Neural progenitor cell (in vitro differentiated cells): ENCODE measurements at places on chromosomes 3 and 15.

DNA sequence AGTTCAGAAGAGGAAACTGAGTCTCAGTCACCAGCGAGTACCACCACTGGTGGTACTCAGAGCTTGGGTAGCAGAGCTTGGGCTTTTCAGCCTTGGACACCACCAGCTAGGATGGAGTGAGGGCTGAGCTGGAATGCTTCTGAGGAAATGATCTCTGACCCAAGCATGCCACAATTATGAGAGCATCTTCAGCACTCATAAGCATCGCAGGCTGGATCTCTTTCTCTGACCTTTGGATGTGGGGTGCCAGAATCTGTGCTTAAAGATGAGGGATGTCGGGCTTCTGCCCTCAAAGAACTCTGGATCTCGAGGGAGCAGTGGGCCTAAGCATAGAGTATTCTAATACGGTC is 36.4 kb downstream of the ZNF710 start:
- no peak for DNase-seq

- DNase-seq, result no peak
These were observed 243.9 kb downstream of the ZBTB20 start for GRCh38 chr3:114903213-114903612.

GRCh38 chr3:131386429-131387165 is 5.0 kb downstream of the NUDT16 start:
- no peak for DNase-seq

DNA sequence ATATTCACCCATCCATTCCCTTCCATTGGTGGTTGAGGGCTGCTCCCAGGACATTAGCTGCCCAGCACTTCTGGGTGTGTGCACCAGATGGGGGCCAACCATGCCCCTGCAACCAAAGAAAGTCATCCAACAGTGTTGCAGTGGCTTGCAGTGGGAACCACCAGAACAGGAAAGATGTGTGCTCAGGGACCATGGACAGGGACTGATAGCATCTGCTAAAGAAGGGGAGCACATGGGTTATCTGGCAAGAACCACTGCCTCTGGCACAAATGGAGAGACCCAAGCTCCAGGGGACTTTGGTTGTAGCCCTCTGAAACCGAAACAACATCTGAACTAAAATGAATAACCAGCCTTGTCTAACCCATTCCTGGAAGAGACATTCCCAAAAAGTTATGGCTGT is 8.1 kb downstream of the DCLK3 start:
- no peak for DNase-seq

GRCh38 chr15:70034141-70034540 is 63.6 kb downstream of the TLE3 start:
- DNase-seq, result no peak

DNA sequence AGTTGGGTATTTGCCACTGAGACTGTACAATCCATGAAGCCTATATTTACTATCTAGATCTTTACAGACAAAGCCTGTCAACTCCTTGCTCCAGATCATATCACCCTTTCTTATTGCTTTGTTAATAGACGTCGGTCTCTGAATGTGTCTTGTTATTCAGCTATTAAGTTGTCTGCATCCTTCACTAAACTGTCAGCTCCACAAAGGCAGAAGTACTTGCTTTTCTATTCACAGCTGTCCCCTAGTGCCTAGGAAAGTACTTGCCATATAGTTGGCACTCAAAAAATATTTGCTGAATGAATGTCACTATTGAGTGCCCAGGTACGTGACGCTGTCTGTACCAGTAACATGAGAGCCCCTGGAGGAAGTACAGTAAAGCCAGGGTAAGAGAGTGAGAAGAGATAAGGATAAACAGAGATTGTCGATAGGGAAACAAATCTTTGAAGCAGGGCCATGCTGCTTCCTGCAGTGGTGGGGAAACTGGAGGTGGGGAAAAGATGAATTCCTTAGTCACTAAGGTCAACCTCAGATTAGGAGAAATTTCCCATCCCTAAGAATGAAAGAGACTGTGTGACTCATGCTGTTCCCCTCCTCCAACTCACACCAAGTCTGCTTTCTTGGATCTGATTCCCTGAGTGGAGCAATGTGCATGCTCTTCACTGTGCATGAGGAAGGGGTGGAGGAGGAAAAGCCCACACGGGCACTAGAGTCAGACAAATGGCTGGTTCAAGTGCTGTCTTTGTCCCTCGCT is 36.3 kb downstream of the PRICKLE2 start:
- no peak for DNase-seq

DNA sequence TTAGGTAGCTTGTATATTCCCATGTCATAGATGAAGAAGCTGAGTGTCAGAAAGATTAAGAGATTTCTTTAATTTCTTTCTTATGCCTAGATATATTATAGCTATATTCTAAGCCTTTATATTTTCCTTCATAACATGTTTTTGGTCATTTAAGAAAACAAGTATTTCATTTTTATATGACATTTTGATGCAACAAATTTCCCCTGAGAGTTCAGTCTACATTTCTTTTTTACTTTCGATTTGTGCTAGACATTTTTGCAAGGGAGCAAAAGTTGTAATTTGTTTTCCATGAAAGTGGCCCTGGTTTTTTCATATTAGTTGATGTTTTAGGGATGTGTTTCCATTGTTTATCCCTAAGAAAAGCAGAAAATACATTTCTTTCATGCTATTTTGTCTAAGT is 344.9 kb downstream of the NLGN1 start:
- no peak for DNase-seq

DNA sequence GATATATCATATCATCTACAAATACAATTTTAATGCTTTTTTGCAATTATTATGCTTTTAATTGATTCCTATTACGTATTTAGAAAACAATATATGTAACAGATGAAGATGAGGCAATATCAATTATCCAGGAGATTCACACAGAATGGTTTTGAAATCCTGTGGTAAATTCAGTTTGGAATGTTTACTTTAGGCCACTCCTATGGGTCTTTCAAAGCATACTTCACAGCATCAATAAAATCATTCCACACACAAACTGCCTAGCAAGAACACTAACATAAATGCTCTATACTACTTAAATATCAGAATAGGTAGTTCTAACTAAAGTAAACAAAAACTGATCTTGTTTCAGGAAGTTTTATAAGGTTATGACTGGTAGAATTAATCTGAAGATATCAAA is 90.5 kb downstream of the FAM227B start:
- DNase-seq, result no peak

GRCh38 chr15:49438962-49439631 is 16.1 kb downstream of the FGF7 start:
- no peak for DNase-seq

DNA sequence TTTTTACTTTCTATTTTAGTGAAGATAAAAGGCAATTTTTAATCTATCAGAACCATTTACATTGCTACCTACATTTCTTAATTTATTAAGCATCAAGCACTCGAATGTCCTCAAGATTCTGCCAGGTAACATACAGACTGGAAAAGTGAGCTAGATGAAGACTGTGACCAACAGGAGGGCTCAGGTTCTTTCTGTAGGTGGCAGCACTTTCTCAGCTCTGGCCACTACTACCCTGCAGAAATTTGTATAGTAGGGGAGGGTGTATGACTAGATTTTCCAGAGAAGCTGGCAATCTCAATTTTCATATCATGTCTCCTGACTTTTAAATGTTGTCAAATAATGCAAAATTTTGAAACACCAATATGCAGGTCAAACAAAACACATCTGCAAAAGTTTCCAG is 165.0 kb upstream of the SUCLG2 start:
- DNase-seq, result peak; percentile 33

- DNase-seq, result no peak
These were observed 19.3 kb downstream of the ADCY5 start for GRCh38 chr3:123429362-123430125.

GRCh38 chr3:174318181-174318580 is 541.0 kb upstream of the NAALADL2 start:
- peak; percentile 3 for DNase-seq

DNA sequence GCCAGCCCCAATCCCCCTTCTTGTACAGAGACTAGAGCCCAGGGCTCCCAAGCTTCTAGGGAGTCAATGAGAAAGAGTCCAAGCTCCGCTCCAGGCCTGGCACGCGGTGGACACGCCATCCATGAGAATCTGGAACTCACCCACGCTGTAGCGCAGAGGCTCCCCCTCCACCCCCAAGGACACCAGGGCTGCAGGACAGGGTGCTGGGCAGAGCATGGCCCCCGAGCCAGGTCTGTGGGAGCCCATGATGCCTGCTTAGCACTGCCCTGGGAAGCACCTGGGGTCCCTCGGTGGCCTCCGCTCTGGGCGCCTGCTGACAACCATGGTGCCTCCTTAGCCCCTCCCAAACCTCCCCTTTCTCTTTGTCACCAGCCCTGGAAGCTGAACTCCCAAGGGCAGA is 28.5 kb downstream of the ACSBG1 start:
- no peak for DNase-seq

- DNase-seq, result no peak
These were observed 130.0 kb upstream of the BNIP2 start for GRCh38 chr15:59819092-59819491.

- no peak for DNase-seq
These were observed 214.5 kb downstream of the MTHFS start for GRCh38 chr15:79682285-79682684.

- no peak for DNase-seq
These were observed 64.7 kb downstream of the ARRDC4 start for GRCh38 chr15:98025237-98025636.

DNA sequence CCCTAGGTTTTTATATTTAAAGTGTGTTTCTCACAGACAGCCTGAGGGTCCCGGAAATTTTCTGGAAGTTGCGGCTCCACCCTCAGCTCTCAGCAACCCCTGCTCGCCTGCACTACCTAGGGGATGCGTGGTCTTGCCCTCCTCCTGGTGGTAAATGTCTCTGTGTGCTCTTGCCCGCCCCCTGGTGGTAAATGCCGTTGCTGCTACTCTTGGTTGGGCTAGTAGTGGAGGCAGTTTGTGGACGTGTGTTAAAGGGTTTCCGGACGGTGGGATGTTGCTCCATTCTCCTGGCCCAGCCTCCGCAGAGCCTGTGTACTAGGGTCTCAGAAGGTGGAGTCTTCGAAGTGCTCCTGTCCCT is 27.4 kb downstream of the STOML1 start:
- DNase-seq, result peak; percentile 85

DNA sequence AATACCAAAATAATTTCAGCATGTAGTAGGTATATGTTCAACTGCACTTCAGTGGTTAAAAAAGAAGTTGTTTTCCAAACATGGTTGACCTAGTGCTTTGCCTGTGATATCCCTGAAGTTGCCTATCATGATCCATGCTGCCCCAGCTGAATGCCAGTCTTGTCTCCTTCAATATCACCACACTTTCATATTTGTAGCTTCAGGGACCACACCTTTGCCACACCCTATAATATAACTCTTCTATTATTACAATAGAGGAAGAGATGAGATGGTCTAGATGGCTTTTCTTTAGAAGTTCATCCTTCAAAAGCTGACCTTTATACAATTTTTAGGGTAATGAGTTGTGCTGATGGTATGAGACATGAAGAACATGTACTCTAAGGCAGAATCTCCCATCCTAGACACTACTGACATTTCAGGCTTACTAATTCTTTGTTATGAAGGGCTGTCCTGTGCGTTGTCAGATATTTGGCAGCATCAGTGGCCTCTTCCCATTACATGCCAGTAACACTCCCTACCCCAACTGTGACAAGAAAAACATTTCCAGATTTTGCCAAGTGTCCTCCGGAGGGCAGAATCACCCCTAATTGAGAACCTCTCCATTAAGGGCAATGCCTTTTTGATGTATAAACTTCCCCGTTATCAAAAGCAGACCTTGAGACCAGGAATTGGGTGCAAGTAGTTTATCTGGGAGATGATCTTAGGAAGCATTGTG is 76.2 kb upstream of the PLCL2 start:
- DNase-seq, result no peak

DNA sequence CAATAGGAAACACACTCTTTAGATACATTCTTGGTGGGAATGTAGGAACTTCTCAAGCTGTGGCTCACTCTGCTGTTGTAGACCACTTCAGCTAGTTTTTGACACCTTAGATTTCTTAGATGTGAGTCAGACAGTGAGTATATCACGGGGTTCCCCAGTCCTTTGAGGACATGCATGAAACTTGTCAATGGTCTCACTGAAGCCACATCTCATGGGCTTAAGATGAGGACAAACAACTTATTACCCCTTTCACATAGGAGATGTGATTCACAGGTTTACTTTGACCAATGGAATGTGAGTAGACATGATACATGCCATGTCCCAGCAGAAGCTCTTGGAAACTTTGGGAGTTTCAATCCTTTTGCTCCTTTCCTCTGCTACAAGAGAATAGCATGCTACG is 325.5 kb downstream of the CHST2 start:
- DNase-seq, result no peak

GRCh38 chr3:117248153-117248552 is 538.6 kb downstream of the TUSC7 start:
- peak; percentile 23 for DNase-seq

DNA sequence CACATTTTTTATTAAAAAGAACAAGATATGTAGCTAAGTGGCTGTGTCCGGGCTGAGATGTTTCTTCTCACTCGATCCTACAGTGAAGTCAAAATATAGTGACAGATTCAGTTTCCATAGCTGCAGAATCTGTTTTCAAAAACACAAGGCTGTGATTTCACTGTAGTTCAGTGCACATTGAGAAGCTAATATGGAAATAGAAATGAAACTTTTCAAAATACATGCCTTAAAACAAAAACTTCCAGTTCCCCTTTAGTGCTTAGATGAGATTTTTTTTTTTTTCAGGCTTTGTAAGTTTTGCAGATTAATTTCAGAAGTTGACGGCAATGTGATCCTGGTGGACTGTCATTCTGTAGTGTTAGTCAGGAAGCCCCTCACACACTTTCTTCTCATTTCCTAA is 23.8 kb upstream of the TRAK1 start:
- no peak for DNase-seq

GRCh38 chr15:41150279-41150678 is 34.2 kb upstream of the INO80 start:
- no peak for DNase-seq

DNA sequence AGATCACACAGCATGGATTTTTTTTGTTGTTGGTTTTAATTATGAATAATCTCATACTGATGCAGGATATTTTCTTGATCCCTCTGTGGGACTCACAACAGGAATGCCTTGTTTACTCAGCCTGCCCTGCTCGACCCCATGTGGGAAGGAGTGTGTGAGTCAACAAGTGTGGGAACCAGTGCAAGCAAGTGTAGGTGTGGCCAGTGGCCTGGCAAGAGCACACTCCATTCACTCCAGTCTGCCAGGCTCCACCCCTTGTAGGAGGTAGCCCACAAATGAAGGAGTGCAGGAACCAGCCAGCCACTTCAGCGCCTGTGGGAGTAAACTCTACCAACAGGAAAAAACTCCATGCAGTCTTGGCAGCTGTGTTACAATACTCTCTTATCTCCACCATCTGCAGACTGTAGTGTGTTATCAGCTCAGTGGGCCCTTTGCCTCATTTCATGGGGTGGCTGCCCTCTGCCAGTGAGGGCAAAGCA is 393.6 kb downstream of the OTOL1 start:
- no peak for DNase-seq
